ENCODE measurements at places on chromosomes 3 and 15.

DNA sequence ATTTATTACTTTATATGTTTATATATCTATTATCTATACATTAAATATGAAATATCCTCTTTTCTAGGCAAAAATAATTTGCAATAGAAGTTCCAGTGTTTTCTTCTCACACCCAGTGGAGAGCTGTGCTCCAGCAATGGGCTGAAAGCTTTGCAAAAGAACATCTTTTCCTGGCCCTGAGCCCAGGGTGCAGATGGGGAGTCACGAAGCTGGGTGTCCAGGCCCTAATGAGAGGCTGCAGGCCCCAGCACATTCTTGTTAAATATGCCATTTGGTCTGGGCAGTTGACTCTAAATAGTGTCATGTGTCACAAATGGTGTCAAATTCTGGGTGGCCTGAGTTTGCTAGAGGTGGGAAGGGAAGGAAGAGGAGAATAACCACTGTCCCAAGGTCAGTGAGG lies 5.7 kb downstream of the NTRK3 start:
- no peak for DNase-seq

- DNase-seq, result no peak
These were observed 19.9 kb downstream of the RBPMS2 start for GRCh38 chr15:64755427-64755940.

- no peak for DNase-seq
These were observed 15.7 kb upstream of the ARID3B start for GRCh38 chr15:74525309-74525708.

DNA sequence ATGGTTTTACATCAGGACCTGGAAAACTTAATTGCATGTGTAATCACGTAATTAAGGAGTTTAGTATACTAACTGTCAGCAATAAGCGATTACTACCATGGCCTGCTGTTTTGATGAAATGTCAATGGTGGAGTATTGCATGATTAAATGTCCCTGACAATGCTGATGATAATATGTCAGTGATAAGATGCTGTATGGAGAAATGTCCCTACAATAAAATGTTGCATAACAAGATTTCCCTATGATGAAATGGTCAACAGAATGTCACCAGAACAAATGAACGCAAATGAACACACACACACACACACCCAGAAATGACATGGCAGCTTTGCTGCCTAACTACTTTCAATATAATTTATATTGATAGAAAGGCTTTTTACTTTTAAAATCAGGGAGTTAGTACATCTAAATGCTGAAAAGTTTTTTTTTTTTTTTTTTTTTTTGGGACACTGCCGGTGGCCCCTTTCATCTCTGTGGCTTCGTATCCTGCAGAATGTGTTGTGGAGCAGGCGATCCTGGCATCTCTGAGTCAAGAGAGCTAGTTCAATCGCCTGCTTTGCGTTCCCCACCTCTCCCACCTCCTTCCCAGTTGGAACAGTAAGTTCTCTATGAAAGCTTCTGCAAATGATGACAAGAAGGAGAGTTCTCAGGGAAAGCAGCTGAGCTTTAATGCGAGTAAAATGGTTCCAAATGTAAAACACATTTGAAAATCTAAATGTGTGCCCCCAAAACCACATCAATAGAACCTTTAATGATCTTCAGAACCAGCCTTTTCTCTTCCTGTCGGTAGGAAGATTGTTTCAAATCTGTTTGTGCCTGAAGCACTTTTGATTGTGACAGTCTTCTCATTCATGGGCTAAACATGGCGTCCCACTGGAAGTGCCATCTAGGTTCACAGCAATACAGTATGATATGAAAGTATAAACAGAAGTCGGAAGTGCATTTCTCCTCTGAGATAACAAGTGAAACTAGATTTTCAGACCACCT lies 170.1 kb upstream of the GBE1 start:
- no peak for DNase-seq

DNA sequence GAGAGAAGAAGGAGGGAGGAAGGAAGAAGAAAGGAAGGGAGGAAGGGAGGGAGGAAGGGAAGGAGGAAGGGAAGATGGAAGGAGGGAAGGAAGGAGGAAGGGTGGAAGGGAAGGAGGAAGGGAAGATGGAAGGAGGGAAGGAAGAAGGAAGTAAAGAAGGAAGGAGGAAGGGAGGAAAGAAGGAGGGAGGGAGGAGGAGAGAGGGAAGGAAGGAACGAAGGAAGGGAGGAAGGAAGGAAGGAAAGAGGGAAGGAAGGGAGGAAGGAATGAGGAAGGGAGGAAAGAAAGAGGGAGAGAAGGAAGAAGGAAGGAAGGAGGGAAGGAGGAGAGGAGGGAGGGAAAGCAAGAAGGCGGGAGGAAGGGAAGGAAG lies 31.8 kb upstream of the ALDH1L1 start:
- DNase-seq, result no peak

DNA sequence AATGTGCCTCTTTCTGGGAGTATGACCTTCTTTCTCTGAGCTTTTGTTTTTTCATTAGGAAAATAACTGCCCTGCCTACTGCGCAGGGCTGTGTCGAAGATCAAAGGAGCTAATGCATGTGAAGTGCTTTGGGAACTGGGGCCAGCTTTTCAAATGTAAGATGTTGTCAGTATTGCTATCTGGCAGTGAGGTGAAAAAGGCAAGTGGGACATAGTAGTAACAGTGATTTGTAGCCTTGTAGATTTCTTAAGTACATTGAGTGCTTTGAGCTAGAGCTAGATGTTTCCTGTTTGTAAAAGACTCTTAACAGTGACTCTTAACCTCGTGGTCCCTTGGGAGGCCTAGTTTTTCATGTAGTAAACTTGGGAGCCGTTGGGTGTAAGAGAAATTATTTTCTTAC lies 126.5 kb downstream of the ECT2 start:
- no peak for DNase-seq

DNA sequence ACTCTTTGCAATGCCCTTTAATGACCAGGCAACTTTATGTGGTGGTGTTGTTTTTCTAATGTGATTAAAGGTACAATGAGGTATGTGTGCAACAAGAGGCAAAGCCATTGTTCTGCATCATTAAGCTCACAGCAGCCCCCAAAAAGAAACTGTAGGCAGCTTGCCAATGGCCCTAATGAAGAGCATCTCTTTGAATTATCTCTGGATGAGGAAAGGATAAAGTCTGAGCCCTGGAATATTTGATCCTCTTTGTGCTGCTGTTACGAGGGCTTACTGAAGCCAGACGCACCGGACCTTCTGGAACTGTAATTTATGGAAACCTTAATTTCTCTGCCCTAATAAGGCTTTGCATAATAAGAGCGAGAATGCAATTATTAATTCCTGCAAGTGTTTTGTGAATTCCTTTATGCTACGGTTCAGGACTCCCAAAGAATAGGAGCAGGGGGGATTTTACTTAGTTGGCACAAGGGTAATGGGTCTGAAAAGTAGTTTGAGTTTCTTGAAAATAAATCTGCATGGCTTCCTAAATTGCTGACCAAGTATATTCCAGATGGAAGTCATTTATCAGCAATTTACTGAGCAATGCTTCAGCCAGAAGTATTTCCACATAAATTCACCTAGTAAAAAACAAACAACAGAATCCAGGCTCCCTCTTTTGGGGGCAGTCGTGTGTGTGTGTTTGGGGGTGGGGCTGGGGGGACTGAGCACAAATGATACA lies 193.4 kb downstream of the PDZRN3 start:
- no peak for DNase-seq
